ENCODE measurements at places on chromosomes 1 and 21.
A peak's percentile ranks its signal among the peaks of the same experiment; 100 is the strongest.

- ATAC-seq: no peak
Measured at GRCh38 chr1:101506541-101507164, 269.8 kb downstream of the S1PR1 start.

- ATAC-seq: no peak
Measured at GRCh38 chr1:103111926-103112325, 3.6 kb upstream of the COL11A1 start.

DNA sequence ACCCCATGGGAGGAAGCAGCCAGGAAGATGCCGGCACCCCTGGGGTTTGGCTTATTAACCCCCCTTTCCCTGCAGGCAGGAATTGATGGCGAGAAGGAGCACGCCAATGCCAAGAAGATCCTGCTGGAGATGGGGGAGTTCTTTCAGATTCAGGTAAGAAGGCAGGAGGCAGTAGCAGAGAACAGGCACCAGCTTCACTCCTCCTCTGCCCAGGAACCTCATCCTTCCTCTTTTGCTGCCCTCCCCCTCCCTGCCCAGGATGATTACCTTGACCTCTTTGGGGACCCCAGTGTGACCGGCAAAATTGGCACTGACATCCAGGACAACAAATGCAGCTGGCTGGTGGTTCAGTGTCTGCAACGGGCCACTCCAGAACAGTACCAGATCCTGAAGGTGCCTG, 1.2 kb upstream of the RUSC1 start:
- ATAC-seq: no peak

- ATAC-seq: no peak
Measured at GRCh38 chr1:214505134-214505533, 46.3 kb downstream of the PTPN14 start.

GRCh38 chr1:43536864-43537358, 6.2 kb downstream of the PTPRF start:
- no peak for ATAC-seq

DNA sequence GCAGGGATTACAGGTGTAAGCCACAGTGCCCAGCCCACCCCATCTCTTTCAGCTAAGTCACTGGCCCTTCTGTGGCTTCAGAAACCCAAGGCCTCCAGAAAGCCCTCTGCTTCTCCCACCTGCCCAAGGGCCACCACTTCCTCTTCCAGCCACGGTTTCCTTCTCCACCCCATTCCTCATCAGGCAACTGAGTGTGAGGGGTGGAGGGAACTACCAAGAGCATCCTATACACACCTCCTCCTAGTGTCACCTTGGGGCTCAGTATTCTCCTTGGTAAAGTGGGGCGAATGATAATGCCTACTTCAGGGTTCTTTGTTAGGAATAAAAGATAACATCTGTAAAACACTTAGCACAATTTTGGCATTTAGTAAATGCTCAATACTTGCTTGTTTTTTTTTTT, 30.0 kb downstream of the KNCN start:
- no peak for ATAC-seq

- ATAC-seq: no peak
Measured at GRCh38 chr1:29912425-29912824, 676.1 kb downstream of the PTPRU start.

DNA sequence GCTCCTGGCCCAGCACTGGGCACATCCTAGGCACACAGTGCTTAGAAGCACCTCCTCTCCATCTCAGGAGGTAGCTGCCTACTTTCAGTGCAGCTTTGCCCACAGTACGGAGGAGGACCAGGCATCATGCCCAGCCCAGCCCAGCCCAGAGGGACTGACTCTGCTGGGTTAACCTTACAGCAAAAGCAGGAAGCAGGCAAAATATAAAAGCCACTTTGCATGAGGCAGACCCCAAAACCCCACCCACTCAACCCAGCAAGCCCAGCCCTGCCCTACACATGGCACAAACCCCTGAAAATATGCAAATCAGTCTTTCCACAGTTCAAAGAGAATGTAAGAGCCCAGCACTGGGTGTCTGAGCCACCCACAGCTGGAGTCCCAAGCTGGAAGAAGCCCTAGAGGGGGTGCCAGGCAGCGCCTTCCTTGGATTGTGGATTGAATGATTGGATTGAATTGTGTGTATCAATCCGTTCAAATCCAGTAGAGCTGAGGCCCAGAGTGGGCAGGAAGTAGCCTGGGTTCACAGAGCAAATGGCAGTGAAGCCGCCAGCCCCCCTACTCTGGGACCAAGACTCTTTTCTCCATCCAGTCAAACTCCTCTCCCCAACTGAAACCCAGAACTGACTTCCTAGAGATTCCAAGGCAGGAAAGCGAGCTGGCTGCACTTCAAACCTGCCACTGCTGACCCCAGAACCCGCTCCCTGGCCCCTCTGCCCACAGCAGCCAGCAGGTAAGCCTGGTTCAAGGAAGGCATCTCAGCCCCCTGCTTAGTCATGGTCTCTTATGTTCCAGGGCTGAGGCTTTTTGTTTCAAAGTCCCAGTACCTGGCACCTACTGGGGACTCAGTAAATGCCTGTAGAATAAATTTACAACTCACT, 117.7 kb downstream of the LACTBL1 start:
- ATAC-seq: peak; percentile 73

DNA sequence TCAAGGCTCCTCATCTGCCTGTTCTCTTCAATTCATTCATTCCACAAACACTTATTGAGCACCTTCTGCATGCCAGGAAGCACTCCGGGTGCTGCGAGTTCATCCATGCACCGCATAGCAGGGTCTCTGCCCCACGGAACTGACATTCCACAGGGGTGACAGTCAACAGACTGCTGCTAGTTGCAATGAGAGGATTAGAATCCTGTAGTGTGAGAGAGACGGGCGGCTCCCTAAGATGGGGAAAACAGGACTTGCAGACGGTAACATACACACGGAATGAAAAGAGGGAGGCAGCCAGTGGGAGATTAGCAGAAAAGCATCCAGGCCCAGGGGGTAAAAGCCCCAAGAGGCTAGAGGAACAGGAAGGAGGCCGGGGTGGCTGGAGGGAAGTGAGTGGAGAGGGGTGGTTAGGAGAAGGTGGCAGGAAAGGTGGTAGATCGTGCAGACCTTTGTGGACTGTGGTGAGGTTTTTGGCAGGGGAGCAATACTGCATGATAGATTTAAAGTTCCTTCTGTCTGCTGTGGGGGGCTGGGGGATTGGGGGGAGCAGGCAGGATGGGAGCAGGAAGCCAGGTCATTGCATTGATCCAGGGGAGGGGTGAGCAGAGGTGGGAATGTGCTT, 6.6 kb downstream of the TNFRSF8 start:
- no peak for ATAC-seq

- no peak for ATAC-seq
Measured at GRCh38 chr1:246569248-246570238, 3.3 kb downstream of the CNST start.

- no peak for ATAC-seq
Measured at GRCh38 chr1:7670334-7671145, 100.6 kb upstream of the VAMP3 start.

- ATAC-seq: no peak
Measured at GRCh38 chr1:61482170-61482734, 242.7 kb downstream of the TM2D1 start.

DNA sequence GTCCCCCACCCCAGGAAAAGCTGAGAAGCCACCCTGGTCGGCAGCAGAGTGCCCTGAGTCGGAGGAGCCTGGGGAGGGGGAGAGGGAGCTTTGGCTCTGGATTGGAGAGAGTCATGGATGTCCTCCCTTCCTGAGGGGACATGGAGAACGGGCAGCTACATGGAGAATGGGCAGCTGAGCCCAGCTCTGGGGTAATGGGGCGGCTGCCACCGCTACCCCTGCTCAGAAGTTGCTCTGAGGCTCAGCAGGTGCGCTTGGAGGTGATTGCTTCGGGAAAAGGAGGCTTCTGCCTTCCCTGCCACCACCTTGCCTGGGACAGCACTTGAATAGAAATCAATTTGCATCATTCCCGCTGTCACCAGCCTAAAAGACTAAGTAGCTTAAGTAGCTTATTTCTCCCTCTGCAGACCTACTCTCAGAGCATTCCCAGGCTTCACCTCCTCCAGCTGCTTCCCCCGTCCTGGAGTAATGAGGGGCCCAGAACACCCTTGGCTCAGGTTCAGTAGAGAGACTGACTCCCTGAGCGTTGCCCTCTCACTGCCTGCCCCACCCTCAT, 8.3 kb downstream of the DISP3 start:
- ATAC-seq: no peak

DNA sequence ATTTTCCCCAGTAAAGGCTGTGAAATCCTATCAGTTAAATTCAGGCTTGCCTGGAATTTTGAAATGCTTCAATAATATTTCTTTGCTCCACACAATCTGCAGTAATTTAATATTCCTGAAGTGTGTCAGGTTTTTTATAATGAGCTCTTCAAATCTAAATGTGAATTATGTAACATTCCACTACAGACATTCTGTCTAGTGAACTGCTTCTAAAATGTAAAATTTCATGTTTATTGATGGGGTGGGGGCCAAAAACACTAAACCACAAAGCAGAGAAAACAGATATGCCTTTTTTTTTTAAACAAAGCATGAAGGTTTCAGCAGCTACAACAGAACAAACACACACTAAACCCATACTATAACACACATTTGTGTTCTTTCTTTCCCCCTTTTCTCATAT, 129.7 kb downstream of the DAB1 start:
- ATAC-seq: no peak

DNA sequence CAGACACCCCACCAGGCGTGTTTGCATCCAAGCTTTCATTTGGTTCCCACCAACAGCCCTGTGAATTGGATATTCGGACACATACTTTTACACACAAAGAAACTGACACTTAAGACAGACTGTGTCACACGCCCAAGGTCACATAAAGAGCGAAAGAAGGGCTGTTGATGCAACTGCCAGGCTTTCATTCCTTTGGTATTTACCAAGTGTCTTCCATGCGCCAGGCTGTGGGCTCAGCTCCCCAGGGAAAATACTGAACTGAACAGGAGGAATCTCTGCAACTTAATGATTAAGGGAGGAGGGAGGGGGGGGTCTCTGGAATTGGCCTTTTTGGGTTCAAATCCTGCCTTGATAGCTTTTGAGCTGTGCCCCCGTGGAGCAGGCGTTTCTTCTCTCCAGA, 122.8 kb downstream of the ACTL8 start:
- no peak for ATAC-seq

DNA sequence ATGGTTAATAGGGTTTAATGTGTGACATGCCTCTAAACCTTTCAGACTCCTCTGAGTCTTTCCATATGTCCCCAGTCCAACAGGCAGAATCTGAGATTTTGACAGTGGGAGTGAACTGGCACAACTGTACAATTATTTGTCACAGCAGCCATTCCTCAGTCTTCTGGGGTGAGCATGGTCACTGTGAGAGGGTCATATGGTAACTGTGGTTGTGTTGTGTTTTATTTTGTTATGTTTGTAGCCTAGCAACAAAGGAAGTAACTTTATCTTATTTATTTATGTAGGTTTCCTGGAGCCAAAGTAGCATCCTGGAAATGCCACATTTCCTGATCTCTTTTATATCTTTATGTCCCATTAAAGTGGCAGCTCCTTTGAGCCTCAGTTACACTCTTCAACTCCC, 1067.9 kb downstream of the TTLL7 start:
- no peak for ATAC-seq

- no peak for ATAC-seq
Measured at GRCh38 chr1:166875302-166875733, 746 bp downstream of the TADA1 start.

DNA sequence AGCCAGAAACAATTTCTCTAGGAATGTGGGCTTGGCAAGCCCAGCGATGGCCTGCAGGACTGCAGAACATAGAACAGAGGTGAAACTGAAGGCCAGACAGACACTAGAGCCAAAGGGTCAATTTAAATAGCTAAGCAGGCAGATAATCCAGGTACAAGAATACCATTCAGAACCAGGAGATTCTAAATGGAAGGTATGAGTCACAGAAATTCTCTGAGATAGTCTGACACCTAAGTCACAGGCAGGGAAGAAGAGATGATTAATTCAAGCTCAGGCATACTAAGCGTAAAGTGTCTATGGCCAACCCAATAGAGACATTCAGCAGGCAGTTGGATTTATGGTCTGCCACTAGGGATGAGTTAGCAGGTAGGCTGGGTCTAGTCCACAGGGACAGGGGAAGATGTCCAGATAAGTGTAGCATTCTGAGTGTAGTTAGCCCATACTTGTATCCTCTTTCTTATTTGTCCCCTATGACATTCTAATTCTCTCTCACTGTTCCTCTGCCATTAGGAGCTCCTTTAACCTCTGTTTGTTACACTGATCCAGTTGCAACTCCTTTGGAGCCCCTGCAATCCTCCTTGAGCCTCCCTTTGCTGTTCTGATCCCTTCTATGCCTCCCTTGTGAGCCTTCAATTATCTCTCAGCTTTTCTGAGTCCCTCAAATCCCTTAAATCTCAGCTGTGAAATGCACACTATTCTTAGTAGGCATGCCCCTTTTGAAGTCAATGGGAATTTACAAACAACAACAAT, 383.8 kb downstream of the LMO4 start:
- no peak for ATAC-seq

DNA sequence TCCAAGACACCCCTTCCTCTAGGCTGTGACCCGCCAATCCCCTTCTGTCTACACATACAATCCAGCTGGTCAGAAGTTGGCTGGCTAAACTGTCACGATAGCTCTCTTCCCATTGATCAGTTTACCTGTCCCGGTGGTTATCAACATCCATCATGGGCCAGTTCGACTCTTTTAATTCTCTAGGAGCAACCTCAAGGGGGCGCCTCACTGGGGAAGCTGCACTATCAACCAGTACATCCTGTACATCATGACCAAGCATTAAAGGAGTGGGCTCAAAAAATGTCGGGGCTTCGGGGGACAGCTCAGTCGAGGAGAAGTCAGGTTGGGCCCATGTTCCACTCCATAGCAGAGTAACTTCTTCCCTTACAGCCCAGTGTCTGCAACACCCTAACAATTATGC, 53.2 kb upstream of the B3GALNT2 start:
- no peak for ATAC-seq

GRCh38 chr21:38930853-38931252, 125.1 kb downstream of the ETS2 start:
- ATAC-seq: no peak

- ATAC-seq: no peak
Measured at GRCh38 chr1:67535474-67535873, 105.3 kb upstream of the SERBP1 start.

GRCh38 chr1:199124351-199124750, 485.5 kb downstream of the PTPRC start:
- no peak for ATAC-seq

- ATAC-seq: no peak
Measured at GRCh38 chr1:86517336-86517735, 29.5 kb upstream of the CLCA4 start.

Data from stimulated activated memory B cell treated with anti-CD40 and anti-IgM and Interleukin-4, amounts not matched to agents 10 μg/mL and 1 μg/mL and 100 μg/mL, for 72 hours (primary cell).